ENCODE measurements at places on chromosomes 4 and X.

- no peak for DNase-seq
Observed at GRCh38 chr4:151004222-151004621, 10.9 kb downstream of the LRBA start.

DNA sequence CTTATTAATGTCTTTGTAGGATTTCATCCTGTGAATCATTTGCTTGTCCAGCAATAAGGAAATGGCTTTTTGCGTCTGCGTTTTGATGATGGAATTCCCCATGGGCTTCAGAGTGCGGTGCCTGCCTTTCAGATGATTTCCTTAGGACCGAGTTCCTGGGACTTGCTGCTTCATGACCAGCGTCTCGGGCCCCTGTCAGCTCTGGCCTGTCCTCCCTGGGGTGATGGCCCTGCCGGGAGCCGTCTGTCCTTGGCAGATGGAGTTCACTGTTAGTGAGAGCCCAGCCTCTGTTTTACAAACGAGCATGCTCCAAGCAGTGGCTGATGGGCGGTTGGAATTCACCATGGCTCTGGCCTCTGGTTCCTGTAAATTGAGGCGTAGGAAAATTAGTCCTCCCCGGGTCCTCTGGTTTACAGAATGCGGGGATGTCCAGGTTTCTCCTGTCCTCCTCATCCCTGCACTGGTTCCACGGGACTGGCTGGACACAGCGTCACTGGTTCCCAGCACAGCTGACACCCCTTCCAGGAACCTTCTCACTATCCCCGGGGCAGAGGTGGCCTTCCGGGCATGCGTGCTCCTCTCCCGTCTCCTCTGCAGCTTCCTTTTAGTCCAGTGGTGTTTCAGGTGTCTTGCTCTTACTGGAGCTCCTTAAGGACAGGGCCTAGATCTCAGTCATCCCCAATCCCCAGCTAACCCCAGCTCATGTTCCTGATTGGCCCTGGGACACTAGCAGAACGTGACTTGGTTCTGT lies 34.9 kb downstream of the TBC1D14 start:
- DNase-seq: no peak

GRCh38 chrX:10571260-10571659 lies 49.1 kb downstream of the MID1 start:
- no peak for DNase-seq

GRCh38 chr4:89788206-89789072 lies 48.5 kb downstream of the SNCA start:
- no peak for DNase-seq

GRCh38 chr4:66564901-66565651 lies 894.8 kb upstream of the EPHA5 start:
- DNase-seq: peak; percentile 75

DNA sequence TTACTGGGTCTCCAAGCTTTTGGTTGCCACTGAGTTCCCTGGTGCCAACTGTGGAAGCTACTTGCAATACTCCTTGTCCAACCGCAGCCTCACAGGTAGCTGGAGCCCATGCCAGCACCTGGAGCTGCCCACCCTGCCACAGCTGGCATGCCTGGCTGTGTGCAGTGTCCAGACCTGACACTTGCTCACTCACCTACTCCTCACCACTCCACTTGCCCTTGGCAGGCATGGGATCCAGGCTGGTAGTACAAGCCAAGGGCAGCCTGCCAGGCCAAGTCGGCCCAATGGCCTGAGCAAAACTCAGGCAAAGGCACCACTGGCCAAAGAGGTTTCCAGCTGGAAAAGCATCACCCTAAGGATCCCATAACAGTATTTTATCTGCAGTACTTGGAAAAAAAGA lies 246.3 kb downstream of the PDGFC start:
- DNase-seq: no peak

DNA sequence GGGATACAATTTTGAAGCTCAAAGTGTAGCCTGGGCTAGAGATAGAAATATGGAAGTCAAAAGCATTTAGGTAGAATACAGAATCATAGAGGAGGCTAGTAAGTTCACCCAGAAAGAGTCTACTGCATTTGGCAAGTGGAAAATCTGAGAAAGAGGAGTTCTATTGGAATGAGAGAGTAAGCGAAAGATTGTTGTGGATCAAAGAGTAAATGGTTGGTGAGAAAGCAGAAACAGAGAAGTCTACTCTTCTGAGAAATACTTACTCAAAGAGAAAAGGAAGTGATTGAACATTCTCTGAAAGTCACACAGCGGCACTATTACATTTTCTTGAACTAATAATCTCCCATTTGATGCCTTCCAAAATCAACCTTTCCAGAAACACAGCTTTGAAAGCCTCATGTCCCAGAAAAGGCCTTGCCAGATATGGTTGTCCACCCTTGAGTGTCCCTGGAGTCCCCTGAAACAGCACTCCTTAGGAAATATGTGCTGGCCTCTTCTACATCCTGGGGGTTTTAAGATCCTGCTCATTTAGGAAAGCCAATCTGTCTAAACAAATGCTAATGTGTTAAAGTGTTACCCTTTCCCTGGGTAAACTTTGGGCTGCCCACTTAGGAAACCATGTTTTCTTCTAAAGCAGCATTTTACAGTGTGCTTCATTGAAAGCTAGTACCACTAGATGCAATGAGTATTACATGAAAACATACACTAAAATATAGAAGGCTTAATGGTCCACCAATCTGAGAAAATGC lies 132.6 kb downstream of the INPP4B start:
- no peak for DNase-seq

- no peak for DNase-seq
Observed at GRCh38 chr4:145824463-145824862, 114.2 kb downstream of the ZNF827 start.

DNA sequence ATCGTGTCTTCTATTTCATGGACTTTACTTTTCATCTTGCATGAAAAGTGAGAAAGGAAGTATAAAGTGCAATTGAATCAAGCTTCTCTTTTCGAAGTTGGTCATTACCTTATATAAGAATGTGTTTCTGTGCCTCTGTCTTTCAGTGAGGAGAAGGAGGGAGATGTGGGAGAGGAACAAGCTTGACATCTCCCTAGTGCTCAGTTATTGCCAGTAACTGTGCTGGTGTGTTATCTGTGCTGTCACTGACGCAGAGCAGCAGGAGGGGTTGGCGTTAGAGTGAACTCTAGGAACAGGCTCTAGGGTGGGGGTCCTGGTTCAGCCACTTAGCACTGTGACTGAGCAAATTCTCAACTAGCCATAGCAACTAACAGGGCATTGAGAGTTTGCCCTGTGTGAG lies 34.0 kb upstream of the TBC1D9 start:
- DNase-seq: no peak

GRCh38 chr4:83110223-83110945 lies 4.1 kb downstream of the PLAC8 start:
- peak; percentile 85 for DNase-seq

DNA sequence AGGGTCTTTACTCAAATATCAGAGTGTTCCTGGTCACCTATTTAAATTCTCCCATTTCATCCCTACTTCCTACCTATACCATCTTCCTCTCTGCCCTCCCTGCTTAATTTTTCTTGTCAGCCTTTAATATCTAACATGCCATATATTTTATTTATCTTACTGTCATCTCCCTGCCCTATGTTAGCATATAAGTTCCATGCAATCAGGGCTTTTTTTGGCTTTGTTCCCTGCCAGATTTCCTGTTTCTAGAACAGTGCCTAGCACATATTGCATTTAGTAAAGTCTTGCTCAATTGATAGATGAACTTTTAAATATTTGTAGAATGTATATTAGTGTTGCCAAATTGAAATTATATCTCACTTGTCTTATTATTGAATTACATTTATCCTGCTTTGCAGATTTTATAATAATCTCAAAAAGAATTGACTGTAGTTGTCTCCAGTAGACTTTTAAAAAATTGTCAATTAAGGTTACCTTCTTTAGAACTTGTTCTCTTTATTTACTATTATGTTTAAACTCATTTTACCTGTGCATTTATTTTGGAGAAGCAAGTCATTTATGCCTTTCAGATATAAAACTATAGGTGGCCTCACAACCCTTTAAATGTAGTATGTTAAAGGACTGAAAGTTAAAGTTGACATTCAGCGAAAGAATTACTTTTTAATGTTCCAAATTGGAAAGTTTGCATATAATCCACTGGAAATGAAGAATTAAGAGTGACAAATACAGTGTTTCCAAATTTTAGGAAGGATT lies 108.2 kb upstream of the BMPR1B start:
- DNase-seq: no peak

GRCh38 chr4:54659749-54660535 lies 2.2 kb downstream of the KIT start:
- no peak for DNase-seq

DNA sequence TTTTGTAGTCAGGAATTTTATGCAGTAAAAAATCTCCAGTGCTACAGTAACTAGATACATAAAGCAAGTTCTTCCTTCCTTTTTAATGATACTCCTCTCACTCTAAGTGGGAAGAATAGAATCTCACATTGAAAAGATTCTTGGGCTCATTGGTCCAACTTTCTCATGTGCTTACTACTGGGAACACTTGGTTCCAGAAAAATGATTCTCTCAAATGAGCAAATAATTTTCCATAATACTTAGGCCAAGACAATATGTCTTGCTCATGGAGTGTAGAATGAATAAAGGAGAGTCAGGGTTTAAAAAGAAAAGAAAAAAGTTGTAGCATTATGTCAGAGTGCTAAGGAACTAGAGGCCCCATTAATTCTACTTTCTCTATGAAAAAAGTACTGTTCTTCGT lies 197.8 kb downstream of the RASL11B start:
- DNase-seq: no peak

DNA sequence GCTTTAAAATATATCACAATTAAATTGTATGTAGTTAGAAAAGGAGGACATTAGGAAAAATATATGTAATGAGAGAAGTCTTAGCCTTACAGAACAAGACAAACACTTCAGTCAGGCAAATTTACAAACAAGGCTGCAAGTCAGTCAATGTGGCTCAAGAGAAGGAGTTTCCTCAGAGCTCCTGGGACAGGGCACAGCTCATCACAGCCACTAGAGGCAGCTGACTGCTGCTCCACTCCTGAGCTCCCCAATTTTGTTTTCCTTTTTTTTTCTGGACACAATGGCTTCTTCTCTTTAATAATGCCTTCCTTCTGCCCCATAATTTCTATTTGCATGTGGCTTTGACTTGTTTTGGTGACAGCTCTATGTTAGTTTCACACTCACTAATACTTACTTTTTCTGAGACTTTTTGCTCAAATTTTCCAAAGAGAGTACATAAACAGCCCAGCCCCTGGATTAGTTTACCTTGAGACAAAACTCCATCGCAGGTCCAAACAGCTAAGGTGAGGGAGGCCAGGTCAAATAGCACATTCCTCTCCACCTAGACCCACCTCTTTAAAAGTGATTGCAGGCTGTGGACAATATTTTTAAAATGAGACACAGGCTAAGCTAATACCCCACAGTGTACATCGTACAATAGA lies 850.4 kb upstream of the FRG1 start:
- no peak for DNase-seq

DNA sequence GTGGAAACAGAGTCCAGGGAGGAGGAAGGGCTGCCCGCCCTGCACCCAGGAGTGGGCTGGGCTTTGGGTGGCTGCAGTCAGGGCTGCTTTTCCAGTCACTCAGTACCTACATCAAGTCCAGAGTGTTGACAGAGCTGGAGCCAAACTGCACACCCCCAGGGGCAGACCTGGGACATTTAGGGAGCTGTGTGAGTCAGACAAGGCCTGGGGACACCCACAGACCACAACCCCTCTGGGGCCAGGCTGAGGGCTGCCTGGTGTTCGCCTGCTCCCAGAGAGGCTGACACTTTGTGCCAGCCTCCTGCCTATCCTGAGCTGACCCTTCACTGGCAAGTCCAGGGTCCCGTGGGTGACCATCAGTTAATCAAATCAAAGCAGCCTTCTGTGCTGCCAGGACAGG lies 240.0 kb downstream of the BCOR start:
- DNase-seq: no peak

- no peak for DNase-seq
Observed at GRCh38 chrX:40299641-40300046, 201.9 kb upstream of the BCOR start.

GRCh38 chr4:174627473-174627872 lies 105.2 kb upstream of the HPGD start:
- no peak for DNase-seq

DNA sequence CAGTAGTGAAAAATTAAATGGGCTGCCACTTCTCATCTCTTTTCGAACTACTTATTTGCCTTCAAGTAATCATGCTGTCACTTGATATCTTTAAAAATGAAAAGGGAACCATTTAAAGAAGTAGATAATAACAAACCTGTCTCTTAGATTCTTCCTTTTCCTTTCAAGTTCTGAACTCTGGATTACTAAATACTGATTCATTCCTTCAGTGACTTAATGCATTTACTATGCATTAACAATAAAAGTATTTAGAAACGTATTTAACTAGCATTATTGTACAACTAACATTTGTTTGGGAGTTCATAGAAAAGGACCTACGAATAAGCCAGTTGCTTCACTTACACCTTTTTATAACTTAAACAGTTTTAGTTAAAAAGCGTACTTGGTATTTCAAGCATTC lies 61.1 kb upstream of the RAB33B start:
- DNase-seq: no peak

DNA sequence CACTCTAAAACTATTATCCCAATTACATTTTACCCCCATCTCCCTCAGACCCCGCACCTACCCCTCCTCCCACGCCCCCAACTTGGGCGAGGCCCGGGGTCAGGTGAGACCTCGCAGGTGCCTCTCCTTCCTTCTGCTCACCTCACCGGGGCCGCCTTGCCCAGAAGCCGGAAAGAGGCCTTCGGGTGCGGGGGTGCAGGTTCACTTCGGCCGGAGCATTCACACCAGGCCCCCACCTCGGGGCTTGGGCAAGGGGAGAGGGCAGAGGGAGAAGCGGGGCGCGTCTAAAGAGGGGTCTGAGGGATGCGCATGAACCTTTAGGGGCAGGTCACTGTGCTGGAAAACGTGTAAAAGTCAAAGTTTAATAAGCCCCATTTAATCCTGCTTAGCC lies 427 bp downstream of the ZNF182 start:
- no peak for DNase-seq

- no peak for DNase-seq
Observed at GRCh38 chr4:97994765-97995465, 148.4 kb downstream of the STPG2 start.

DNA sequence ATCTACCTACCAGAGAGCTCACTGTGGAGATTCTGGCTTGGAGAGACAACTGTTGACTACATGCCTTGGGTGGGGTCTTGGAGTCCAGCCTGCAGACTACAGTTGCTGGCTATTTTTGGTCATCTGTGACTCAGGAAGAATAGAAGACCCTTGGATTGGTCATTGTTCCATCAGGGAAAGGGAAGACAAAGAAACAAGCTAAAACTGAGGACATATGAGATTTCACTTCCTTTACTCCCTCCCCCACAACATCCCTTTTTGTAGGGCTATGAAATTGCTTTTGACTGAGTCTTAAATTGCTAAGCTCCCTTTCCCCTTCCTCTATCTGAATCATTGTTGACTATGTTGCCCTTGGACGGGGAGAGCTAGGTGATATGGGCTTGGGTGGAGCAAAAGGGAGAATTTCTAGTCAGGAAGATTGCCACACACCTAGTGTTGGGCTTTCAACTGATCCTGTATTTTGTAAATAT lies 11.7 kb downstream of the MSN start:
- DNase-seq: no peak
